ENCODE measurements at places on chromosomes 7 and 10. TPM values are rescaled to one million over a fixed set of nuclear protein-coding genes. Genes with fewer than 3 reads are reported as not detected.

DNA sequence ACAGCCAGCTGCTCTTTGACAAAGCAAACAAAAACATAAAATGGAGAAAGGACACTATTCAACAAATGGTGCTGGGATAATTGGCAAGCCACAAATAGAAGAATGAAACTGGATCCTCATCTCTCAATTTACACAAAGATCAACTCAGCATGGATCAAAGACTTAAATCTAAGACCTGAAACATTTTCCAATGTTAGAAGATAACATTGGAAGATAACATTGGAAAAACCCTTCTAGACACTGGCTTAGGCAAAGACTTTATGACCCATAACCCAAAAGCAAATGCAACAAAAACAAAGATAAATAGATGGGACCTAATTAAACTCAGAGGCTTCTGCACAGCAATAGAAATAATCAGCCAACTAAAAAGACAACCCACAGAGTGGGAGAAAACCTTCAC is 425.7 kb upstream of the SEMA3D start:
- no peak for DNase-seq

GRCh38 chr7:48089046-48090003 is at the start of gene UPP1:
Gene UPP1 (plus strand): TSS chr7:48089265. CDS start chr7:48094784, 5,519 bp downstream.
- DNase-seq: peak; percentile 71

DNA sequence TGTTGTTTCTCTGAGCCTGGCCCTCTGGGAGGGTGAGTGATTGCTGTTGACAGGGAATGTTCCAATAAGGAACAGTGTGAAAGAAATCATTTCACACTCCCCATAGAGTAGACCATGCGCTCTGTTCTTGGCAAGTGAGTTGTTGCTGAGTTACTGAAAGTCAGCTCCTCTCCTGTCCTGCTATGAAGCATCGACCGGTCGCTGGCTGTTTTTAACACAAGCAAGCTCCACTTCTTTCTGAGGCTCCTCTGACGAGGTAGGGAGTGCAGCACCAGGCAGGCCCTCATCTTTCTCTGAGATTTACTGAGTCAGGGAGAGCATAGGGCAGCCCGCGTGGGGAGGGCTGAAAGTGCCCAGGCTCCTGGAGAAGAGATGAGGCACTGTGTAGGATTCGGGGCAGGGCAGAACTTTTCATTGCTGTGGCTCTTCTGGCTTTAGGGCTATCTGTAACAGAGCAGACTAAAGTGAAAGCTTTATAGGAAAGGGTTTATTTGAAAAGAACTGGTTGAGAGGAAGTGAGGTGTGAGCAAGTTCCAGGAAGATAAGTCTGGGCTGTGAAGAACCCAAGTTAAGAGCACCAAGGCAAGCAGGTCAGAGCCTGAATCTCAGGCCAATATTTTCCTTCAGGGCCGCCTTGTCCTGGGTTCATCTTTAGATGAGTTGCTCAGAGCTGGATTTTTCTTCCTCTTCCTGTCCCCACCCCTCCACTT is 332.2 kb downstream of the CCSER2 start:
- no peak for DNase-seq

- no peak for DNase-seq
Measured at GRCh38 chr7:2508327-2509215, 11.0 kb upstream of the LFNG start.

GRCh38 chr10:128877936-128878335 is 589.1 kb upstream of the MGMT start:
- DNase-seq: no peak

- DNase-seq: no peak
Measured at GRCh38 chr7:151125470-151125845, 39.2 kb downstream of the AGAP3 start.

Gene KAZALD1
- 3.4 TPM for total RNA-seq

DNA sequence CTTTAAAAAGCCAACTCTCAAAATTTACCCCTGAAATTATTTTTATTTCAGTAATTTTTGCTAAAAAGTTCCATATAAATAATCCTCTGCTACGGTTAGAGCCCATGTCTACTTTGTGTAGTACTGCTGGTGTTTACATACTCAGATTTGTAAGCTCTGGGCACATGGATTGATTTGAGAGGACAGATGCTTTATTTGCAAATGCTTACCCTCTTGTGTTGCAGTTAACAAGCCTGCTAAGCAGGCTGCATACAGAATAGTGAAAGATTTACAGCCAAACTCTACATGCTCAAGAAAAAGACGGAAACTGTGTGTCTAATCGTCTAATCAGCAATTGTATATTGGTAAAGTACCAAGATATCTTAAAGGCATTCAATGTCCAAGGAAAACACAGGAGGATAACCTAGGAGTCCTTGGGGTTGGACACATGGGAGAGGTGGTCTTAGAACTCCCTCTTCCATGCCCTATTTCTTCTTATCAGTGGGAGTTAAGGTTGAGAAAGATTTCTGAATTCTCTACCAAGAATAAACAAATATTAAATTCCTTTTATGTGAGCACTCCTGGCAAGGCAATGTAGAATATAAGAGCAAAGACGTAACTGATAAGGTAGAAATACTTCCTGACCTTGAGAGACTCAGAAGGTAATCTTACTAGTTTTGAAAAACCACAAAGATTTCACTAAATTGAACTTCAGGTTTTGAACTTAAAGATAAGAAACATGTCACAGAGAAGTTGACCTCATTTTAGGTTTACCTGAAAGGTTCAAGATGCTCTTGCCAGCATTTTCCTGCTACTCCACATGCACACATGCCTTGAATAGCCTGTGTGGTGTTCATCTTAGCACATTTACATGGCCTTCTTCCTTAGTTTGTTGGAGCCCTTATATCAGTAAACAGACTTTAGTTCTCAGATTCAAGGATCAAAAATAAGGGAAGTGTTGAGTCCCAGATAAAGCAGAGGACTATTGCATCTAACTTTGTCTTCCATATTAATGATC is 1216.5 kb downstream of the SORCS3 start:
- DNase-seq: no peak

DNA sequence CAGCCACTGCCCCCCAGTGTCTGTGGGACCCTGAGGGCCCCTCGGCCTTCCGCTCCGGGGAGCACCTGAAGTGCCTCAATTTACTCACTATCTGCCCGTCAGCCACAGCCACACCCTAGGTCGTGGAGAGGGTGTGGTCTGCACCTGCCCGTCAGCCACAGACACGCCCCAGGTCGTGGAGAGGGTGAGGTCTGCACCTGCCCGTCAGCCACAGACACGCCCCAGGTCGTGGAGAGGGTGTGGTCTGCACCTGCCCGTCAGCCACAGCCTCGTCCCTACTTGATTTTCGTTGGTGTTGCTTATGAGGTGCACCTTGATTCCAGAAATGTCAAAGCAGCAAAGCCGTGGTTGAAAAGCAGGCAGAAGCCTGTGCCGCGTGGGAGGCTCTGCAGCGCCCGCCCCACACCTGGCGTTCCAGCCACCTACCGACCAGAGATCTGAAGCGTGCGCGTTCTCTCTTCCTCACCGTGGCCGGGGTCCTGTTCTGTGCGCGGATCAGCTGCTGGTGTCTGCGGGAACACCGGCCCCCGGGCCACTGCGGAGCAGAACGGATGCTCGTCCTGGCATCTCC is 101.6 kb downstream of the DYNC2I1 start:
- DNase-seq: no peak

DNA sequence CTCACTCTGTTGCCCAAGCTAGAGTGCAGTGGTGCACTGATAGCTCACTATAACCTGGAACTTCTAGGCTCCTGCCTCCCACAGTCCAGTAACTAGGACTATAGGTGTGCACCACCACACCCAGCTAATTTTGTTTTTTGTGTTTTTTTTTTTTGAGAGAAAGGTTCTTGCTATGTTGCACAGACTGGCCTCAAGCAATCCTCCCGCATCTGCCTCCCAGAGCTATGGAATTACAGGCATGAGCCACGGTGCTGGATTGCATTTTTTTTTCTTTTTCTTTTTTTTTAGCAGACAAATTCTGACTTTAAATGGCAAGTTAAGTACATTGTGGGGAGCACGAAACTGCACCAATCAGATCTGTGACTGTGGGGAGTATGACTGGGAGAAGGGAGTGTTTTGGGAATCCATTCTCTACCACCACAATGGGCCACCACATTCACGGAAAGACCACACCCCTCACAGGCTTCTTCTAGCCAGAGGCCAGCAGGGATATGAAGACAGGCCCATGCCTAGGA is 58.1 kb upstream of the MSMB start:
- no peak for DNase-seq

- DNase-seq: no peak
Measured at GRCh38 chr7:139125657-139126056, 16.1 kb upstream of the ZC3HAV1 start.

DNA sequence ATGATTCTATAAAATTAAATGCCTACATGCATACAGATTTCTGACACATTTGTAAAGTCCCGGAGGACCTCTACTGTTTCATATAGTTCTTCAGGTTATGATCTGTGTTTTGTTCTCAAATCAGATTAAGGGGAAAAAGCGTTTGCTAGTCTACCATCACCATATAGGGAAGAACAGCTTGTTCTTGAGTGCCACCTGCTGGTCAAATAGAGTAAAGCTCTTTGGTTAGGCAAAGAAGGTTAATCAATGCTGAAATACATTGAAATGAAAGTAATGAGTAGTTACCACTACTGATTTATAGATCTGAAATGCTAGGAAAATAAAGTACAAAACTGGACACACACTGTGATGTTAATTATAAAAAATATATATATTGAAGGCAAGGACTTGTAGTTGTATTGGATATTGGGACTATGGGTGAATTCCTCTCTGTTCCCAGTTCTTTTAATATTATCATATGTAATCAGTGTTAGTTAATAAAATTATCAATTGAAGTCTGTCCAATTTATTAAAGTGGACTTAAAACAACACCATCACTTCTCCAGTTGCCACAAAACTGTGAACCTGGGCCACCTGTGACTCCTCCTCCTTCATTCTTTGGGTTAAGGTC is 72.6 kb upstream of the PDLIM1 start:
- DNase-seq: peak; percentile 68

- no peak for DNase-seq
Measured at GRCh38 chr7:134366481-134366880, 49.8 kb upstream of the SLC35B4 start.

- no peak for DNase-seq
Measured at GRCh38 chr7:72098807-72099580, 313.1 kb downstream of the CALN1 start.

Gene OR2F2
- not detected for total RNA-seq

Gene NPTX2
- 12.5 TPM for total RNA-seq

DNA sequence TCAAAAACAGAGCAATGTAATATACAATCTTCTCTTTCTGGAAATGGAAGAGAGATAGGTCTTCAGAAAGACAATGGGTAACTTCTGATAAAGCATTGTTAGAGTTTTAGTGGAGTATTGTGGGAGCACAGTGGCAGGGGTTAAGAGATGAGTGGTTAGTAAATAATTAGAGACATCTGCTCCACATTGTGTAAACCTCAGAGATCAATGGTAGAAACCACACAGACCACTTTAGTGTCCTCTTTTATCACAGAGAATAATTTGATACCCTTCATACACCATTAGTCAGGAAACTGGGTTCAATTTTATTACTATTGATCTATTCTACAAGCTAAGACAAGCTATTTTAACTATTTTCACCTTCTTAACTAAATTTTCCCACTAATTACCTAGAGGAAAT is 35.9 kb upstream of the MAGI2 start:
- DNase-seq: no peak

Gene SPDYE2
- total RNA-seq: 0.52 TPM

GRCh38 chr10:70675496-70676161 is 3.3 kb downstream of the ADAMTS14 start:
- DNase-seq: no peak

GRCh38 chr7:9711259-9711918 is 1262.3 kb upstream of the PHF14 start:
- DNase-seq: no peak

DNA sequence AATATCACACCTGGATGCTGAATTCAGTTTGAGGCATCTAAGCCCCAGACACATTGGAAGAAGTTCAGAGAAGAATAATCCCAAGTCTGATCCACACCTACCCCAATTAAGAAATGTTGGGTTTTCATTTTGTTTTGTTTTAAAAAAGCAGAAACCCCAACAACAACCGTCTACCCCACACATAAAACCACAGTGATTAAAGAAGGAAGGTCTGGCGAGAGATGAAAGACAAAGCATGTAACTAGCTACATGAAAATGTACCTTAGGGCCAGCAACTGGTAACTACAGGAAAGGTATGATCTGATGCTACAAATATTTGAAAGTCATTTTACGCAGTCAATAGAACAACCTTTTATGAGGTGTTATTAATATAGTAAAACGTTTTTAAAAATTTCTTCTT is 1112.3 kb downstream of the GATA3 start:
- no peak for DNase-seq

DNA sequence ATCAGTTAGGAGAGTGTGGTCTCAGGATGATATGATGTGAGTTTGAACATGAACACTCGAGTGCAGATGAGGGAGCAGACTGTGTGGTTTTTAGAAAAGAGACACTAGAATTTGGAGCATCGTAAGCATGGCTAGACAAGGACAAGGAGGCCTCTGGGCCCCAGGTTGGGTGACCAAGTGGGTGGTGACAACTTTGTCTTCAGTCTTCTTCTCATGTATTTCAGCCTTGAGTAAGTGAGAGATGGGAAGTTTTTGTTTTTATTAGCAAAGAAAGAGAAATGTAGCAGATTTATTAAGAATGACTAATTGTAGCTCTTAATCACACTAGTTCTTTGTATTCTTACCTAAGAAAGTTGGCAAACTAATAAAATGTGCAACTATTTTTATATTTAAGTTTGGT is 16.3 kb downstream of the TES start:
- no peak for DNase-seq

Gene GNG11
- total RNA-seq: 9.1 TPM

DNA sequence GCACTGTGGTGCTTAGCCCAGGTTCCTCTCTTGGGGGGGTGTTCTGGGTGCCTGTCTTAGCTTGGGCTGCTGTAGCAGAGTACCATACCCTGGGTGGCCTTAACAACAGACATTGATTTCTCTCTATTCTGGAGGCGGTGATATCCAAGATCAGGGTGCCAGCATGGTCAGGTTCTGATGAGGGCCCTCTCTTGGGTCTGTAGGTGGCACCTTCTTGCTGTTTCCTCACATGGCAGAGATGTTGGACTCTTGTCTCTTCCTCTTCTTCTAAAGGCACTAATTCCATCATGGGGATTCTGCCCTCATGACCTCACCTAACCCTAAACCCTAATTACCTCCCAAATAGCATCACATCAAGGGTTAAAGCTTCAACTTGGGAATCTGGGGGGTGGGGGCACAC is 19.9 kb upstream of the CRHR2 start:
- no peak for DNase-seq

Gene ODAD2
- 0.86 TPM for total RNA-seq
